Vagina (tissue), 2 donors: ENCODE measurements at places on chromosomes 16 and 17. TPM values are rescaled to one million over a fixed set of nuclear protein-coding genes. Genes with fewer than 3 reads are reported as not detected.

The TMEM231 gene
- 6.9 TPM for total RNA-seq

DNA sequence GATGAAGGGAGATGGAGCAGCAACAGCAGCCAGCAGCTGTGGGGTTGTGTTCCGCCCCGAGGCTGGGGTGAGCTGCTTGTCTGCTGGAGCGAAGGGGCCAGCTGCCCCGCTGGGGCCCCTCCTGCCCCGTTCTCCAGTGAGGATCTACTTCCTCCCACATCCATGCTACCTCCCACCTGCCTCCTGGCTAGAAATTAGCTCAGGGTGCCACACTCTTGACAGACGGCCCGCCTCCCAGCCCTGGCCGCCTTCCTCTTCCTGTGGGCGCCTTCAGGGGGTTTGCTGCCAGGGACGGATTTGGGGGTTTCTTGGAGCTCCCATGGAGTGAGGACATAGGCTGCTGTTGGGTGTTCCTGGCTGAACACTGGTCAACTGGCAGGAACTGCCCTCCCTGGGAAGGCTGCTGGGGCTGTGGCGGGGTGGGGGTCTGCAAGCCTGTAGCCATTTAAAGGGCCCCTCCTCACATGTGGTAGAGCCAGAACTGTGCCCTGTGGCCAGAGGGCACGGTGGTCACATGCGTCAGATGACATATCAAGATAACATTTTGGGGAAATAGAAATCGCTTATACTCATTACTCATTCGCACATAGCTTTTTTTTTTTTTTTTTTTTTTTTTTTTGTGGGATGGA, 13.1 kb downstream of the TBC1D24 start:
- H3K27me3 ChIP-seq, result no peaks in the 10 kb centered on the region
- peaks cover 15% of the 10 kb centered on the region for H3K4me1 ChIP-seq
- no peak for DNase-seq
- H3K4me3 ChIP-seq, result no peak overlapping the region

DNA sequence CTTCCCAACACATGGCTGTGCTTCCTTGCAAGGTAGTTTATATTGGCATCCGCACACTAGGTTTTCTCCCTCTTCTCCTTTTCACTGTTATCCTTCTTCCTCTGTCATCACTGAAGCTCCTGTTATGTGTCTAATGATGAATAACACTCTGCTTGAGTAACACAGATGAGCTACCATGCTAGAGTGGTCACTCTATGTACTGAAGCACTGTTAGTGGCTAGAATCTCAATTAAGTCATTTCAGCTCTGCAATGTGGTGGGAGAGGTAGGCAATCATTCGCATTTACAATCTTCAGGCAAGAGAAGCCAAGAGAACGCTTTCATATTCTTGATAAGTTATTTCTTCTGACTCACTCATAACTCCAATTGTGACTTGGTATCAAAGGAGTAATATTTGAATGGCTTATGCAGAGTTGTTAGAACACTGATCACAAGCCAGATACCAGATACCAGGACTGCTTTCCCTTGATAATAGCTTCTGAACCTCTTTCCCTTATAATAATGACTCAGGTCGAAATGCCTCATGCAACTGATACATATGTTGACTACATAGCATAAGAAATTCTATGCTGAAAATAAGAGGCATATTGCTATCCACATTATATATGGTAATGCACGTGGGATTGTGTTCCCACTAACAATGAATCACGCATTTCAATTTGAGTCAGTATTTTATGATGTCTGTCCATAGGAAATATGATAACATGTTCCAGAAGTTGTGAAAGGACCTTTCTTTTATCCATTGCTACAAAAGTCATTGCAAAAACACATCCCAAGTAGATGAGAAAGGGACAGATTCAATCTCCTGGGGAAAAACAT, 158.0 kb upstream of the HS3ST3A1 start:
- no peak overlapping the region for H3K4me3 ChIP-seq
- H3K36me3 ChIP-seq, result no peaks in the 10 kb centered on the region
- no peaks in the 10 kb centered on the region for H3K4me1 ChIP-seq

GRCh38 chr16:4309833-4310266, 6.0 kb upstream of the GLIS2 start:
- no peak overlapping the region for H3K27ac ChIP-seq
- no peaks in the 10 kb centered on the region for H3K27me3 ChIP-seq
- H3K4me1 ChIP-seq, result peaks cover 12% of the 10 kb centered on the region
- H3K36me3 ChIP-seq, result no peaks in the 10 kb centered on the region

The FNDC8 gene
- not detected for total RNA-seq

GRCh38 chr16:8852534-8852933, 16.3 kb downstream of the CARHSP1 start:
- peaks cover 27% of the 10 kb centered on the region for H3K4me1 ChIP-seq
- H3K36me3 ChIP-seq, result peaks cover 38% of the 10 kb centered on the region
- H3K27ac ChIP-seq, result no peak overlapping the region
- no peak overlapping the region for H3K4me3 ChIP-seq
- no peaks in the 10 kb centered on the region for H3K27me3 ChIP-seq
- DNase-seq, result no peak

- H3K36me3 ChIP-seq, result peaks cover 8% of the 10 kb centered on the region
- no peaks in the 10 kb centered on the region for H3K4me1 ChIP-seq
- no peaks in the 10 kb centered on the region for H3K27me3 ChIP-seq
- DNase-seq, result no peak
Measured at GRCh38 chr16:24826096-24826690, 19.6 kb upstream of the SLC5A11 start.

DNA sequence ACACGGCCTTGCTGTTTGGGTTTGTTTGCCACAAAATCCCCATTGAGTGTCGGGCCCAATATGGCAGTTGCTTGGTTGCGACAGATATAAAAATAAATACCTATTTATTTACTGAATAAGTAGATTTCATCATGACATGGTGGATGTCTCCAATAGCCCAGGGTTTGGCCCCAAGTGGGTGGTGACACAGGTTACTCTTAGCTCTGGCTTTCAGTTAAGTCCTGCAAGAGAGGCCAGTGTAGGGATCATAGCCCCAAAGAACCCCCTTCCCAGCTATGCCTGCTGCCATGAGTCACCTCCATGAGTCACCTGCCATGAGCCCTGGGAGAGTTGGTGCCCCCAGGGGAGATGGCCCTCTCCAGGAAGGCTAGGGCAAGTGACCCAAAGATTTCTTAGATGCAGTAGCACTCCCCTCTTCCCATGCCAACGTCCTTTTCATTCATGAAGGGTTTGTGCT, 78.7 kb upstream of the LGALS9 start:
- H3K27me3 ChIP-seq, result no peaks in the 10 kb centered on the region
- H3K4me3 ChIP-seq, result no peak overlapping the region
- DNase-seq, result no peak
- no peaks in the 10 kb centered on the region for H3K36me3 ChIP-seq
- peaks cover 24% of the 10 kb centered on the region for H3K4me1 ChIP-seq
- H3K27ac ChIP-seq, result no peak overlapping the region

The TP53TG3B gene
- not detected for total RNA-seq

DNA sequence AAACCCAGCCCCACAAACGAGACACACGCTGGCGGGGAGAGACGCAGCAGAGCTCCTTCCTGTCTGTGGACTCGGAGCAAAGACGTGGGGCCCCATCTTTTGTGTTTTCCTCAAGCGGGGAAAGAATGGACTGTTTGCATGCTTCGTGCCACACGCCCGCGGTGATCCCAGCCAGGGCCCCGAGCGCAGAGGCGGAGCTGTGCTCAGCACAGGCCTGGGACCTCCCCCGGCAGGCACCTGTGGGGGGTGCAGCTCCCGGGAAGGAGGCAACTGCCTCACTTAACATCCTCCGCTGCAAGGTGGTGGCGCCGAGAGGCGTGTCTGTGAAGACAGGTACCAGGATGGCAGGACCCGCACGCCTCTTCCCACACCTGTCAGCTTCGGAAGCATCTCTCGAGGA, 19.1 kb downstream of the TRARG1 start:
- no peak for DNase-seq
- no peaks in the 10 kb centered on the region for H3K36me3 ChIP-seq
- no peak overlapping the region for H3K4me3 ChIP-seq
- no peaks in the 10 kb centered on the region for H3K4me1 ChIP-seq

GRCh38 chr17:57603546-57603945, 141.6 kb downstream of the CCDC182 start:
- H3K27me3 ChIP-seq, result no peaks in the 10 kb centered on the region
- no peak overlapping the region for H3K4me3 ChIP-seq
- no peak overlapping the region for H3K27ac ChIP-seq
- peaks cover 37% of the 10 kb centered on the region for H3K4me1 ChIP-seq
- DNase-seq, result no peak

- no peaks in the 10 kb centered on the region for H3K36me3 ChIP-seq
- no peak overlapping the region for H3K27ac ChIP-seq
- H3K27me3 ChIP-seq, result no peaks in the 10 kb centered on the region
- peaks cover 36% of the 10 kb centered on the region for H3K4me1 ChIP-seq
- no peak for DNase-seq
- H3K4me3 ChIP-seq, result no peak overlapping the region
Measured at GRCh38 chr16:28865722-28866453, 2.2 kb downstream of the SH2B1 start.

The SCIMP gene
- total RNA-seq, result 2.2 TPM

DNA sequence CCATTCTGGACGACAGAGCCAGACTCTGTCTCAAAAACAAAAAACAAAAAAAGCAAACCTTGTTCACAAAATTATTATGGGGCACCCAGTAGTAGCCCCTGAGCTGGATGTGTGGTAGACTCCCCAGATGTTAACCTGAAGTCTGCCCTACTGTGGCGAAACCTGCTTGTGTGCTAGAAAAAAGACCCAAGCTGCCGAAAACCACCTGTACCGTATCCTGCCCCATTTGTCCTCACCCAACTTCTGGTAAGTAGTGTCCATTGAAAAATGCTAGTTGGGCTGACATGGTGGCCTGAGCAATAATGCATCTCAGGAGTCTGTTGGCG, 9.1 kb downstream of the RMI2 start:
- no peaks in the 10 kb centered on the region for H3K27me3 ChIP-seq
- H3K4me3 ChIP-seq, result no peak overlapping the region
- no peak for DNase-seq

DNA sequence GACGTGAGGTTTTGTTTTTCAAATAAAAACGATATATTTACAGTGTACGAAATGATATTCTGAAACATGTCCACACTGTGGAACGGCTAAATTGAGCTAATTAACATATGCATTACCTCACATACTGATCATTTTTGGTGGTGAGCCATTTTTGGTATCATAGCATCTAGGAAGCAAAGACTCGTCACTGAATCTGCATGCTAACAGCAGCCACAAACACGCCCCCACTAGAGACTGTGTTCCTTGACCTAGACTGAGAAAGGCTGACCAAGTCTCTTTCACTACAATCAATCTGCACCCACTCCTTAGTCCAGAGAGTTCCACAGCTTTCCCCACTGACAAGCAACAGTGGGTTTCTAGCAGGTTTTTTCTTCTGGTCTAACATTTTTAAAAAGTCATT, 29.5 kb downstream of the NPLOC4 start:
- H3K27ac ChIP-seq, result no peak overlapping the region
- no peaks in the 10 kb centered on the region for H3K4me1 ChIP-seq
- no peaks in the 10 kb centered on the region for H3K27me3 ChIP-seq
- DNase-seq, result no peak
- no peak overlapping the region for H3K4me3 ChIP-seq

The IKZF3 gene
- total RNA-seq, result 5.9 TPM

The EPX gene
- not detected for total RNA-seq

- H3K4me1 ChIP-seq, result peaks cover 51% of the 10 kb centered on the region
- no peaks in the 10 kb centered on the region for H3K36me3 ChIP-seq
- H3K27ac ChIP-seq, result no peak overlapping the region
- DNase-seq, result no peak
- no peak overlapping the region for H3K4me3 ChIP-seq
Measured at GRCh38 chr17:17066021-17066420, 23.8 kb downstream of the MPRIP start.

DNA sequence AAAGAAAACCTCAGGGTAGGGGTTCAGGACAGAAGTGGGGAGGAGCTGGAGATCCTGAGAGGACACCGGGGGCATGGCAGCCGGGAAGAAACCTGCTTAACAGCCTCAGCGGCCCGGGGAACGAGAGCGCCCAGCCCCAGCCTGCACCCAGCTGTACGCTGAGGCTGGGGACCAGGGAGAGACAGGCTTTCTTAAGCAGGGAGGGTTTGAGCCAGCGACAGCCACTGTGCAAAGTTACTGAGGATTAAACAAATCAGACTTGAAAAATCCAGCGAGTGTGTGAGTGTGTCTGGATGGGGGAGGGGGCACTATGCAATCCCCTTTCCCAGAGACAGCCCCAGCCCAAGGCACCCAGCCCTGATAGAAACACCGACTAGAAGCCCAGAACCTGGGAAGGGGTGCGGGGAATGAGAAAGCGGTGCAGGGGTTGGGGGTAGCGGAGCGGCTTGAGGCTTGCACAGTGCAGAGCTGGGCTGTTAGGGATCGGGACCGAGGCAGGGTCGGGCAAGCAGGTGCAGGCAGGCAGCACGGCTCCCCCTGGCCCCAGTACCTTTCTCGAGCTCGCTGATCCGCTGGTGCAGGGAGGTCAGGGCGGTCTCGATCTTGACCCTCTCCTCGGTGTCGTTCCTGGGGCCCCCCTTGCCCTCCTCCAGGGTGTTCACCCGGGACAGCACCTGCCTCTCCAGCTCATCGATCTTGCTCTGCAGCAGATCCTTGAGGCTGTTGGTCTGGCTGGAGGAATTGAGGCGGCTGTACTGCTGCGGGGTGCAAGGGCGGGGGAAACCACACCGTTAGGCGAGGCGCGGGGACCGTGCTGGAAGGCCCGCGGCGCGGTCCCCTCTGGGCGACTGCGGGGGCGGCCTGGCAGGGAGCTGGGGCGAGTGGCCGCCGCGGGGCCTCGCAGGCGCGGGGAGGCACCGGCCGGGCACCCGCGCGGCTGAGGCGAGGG, 1.2 kb downstream of the NPTX1 start:
- H3K27me3 ChIP-seq, result peaks cover 31% of the 10 kb centered on the region
- H3K36me3 ChIP-seq, result no peaks in the 10 kb centered on the region
- no peak overlapping the region for H3K27ac ChIP-seq
- peak overlapping the region; percentile 30 for H3K4me3 ChIP-seq
- peaks cover 48% of the 10 kb centered on the region for H3K4me1 ChIP-seq
- no peak for DNase-seq

- H3K4me1 ChIP-seq, result peaks cover 19% of the 10 kb centered on the region
- H3K4me3 ChIP-seq, result no peak overlapping the region
- no peaks in the 10 kb centered on the region for H3K27me3 ChIP-seq
- no peaks in the 10 kb centered on the region for H3K36me3 ChIP-seq
- no peak for DNase-seq
Measured at GRCh38 chr17:41635121-41636097, 11.0 kb upstream of the KRT17 start.

GRCh38 chr16:85568519-85568918, 44.6 kb upstream of the GSE1 start:
- H3K27me3 ChIP-seq, result no peaks in the 10 kb centered on the region
- DNase-seq, result no peak
- no peaks in the 10 kb centered on the region for H3K36me3 ChIP-seq
- peaks cover 70% of the 10 kb centered on the region for H3K4me1 ChIP-seq

The HLF gene
- total RNA-seq, result 14.7 TPM

- DNase-seq, result no peak
- H3K4me3 ChIP-seq, result no peak overlapping the region
- H3K27me3 ChIP-seq, result no peaks in the 10 kb centered on the region
- no peaks in the 10 kb centered on the region for H3K4me1 ChIP-seq
- no peaks in the 10 kb centered on the region for H3K36me3 ChIP-seq
Measured at GRCh38 chr17:2655546-2655945, 56.0 kb downstream of the CLUH start.

The KRTAP9-7 gene
- not detected for total RNA-seq
